ENCODE measurements at places on chromosomes 5 and 9. TPM values are rescaled to one million over a fixed set of nuclear protein-coding genes. Genes with fewer than 3 reads are reported as not detected.

Gene C5orf63
- total RNA-seq, result 4.6 TPM

Gene NPDC1
- 19.7 TPM for total RNA-seq

Gene GBGT1
- total RNA-seq, result 10.0 TPM

Gene ECSCR
- 0.12 TPM for total RNA-seq

Gene PTGDS
- total RNA-seq, result not detected

Gene RASGRF2
- 2.6 TPM for total RNA-seq

Gene POU5F2
- total RNA-seq, result 0.07 TPM

Gene LCN9
- not detected for total RNA-seq

Gene HTR4
- total RNA-seq, result not detected

Gene SLC6A19
- total RNA-seq, result not detected

Gene ANKRD33B
- total RNA-seq, result 2.3 TPM

Gene ARID3C
- total RNA-seq, result not detected

Gene TXNDC8
- not detected for total RNA-seq

Gene SOWAHA
- total RNA-seq, result 0.22 TPM

Gene BNC2
- 3.7 TPM for total RNA-seq

Gene TEX48
- not detected for total RNA-seq

Gene MORN5
- total RNA-seq, result not detected

Gene PCDH12
- total RNA-seq, result under 0.01 TPM

Gene FOXD4L5
- not detected for total RNA-seq

Gene SLC45A2
- not detected for total RNA-seq
